ENCODE measurements at places on chromosomes 1 and 21.

DNA sequence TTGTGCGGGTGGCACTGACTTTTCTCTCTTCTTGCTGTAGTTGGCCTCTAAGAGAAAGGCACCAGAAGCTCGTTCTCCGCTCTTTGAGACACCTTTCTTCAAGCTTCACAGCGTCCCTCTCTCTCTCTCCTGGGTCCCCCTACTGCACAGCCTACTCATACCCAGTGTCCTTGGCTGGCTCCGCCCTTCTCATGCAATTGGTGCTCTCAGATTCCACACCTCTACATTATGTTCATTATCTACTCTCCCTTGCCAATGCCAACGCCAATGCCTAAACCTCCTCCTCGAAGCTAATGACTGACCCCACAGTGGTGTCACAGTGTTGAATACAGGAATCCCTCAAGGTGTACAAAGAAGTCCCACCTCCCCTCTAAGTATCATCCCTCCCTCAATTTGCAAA lies 4.8 kb upstream of the DNAJC28 start:
- DNase-seq = no peak

DNA sequence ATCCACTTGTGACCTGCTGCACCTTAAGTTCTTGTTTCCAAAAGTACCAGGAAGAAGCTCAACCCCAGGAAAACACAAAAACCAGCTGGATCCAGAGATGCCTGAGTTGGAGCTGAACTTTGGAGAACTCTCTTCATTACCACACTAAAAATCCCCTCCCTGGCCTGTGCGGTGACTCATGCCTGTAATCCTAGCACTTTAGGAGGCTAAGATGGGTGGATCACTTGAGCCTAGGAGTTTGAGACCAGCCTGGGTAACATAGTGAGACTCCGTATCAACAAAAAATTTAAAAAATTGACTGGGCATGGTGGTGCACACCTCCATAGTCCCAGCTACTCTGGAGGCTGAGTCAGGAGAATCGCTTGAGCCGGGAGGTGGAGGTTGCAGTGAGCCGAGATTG lies 6.2 kb downstream of the MAP1LC3C start:
- no peak for DNase-seq

- no peak for DNase-seq
Observed at GRCh38 chr1:111761717-111762116, 6.0 kb downstream of the DDX20 start.

- DNase-seq = no peak
Observed at GRCh38 chr1:193533853-193534252, 347.4 kb upstream of the B3GALT2 start.

GRCh38 chr1:246121533-246121932 lies 385.5 kb downstream of the SMYD3 start:
- DNase-seq = no peak

- no peak for DNase-seq
Observed at GRCh38 chr1:10975567-10976326, 36.7 kb upstream of the TARDBP start.

- DNase-seq = no peak
Observed at GRCh38 chr1:175580841-175581240, 162.6 kb downstream of the TNR start.

DNA sequence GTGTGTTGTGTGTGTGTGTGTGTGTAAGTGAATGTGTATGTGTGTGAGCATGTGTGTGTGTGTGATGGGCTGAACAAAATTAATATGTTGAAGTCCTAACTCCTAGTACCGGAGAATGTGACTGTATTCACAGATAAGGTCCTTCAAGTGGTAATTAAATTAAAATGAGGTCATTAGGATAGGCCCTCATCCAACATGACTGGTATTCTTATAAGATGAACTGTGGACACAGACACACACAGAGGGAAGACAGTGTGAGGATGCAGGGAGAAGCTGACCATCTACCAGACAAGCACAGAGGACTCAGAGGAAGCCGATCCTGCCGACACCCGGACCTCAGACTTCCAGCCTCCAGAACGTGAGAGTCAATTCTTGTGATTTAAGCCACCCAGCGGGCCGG lies 91.2 kb upstream of the PGBD5 start:
- no peak for DNase-seq

GRCh38 chr1:156675210-156676113 lies 1.7 kb downstream of the NES start:
- no peak for DNase-seq

DNA sequence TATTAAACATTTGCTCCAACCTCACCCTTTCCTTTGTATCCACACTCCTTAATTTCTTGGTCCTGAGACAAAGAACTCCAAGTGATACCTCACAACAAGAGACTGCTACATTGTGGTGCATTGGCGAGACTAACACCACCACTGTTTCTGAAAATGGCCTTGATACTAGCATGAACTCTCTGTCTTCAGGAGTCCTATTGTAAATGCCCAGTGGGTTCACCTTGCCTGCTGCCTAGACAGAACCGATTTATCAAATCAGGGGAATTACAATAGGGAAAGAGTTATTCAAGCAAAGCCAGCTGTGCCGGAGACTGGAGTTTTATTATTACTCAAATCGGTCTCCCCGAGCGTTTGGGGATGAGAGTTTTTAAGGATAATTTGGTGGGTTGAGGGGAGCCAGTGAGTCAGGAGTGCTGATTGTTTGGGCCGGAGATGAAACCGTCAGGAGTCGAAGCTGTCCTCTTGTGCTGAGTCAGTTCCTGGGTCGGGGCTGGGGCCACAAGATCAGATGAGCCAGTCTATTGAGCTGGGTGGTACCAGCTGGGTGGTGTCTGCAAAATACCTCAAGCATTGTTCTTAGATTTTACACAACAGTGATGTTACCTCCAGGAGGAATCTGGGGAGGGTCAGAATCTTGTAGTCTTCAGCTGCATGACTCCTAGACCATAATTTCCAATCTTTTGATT lies 83.1 kb downstream of the DESI2 start:
- no peak for DNase-seq

DNA sequence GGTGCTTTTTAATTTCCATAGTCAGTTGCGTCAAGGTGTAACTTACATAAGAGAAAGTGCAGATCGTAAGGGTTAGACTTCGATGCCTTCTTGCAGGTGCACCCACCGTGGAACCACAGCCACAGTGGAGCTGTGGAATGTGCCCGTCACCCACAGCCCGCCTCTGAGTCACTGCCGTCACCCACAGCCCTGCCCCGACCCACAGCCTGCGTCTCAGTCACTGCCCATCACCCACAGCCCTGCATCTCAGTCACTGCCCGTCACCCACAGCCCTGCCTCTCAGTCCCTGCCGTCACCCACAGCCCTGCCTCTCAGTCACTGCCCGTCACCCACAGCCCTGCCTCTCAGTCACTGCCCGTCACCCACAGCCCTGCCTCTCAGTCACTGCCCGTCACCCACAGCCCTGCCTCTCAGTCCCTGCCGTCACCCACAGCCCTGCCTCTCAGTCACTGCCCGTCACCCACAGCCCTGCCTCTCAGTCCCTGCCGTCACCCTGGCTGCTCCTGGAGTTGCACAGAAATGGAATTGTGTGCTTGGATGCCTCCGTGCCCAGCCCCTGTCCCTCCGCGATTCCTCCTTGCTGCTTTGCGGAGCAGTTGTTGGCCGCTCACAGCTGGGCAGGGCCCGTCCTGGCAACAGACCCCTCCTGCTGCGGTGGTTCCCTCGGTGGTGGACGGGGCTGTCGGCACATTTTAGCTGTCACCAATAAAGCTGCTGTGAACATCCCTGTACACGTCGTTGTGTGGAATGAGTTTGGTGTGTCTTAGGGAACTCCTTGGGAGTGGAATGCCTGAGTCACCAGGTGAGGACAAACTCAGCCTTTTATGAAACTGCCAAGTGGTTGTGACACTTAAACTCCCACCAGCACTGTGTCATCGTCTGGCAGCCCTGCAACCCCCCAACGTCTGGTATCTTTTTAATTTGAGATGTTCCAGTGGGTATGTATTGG lies 44.9 kb upstream of the COL6A2 start:
- no peak for DNase-seq

DNA sequence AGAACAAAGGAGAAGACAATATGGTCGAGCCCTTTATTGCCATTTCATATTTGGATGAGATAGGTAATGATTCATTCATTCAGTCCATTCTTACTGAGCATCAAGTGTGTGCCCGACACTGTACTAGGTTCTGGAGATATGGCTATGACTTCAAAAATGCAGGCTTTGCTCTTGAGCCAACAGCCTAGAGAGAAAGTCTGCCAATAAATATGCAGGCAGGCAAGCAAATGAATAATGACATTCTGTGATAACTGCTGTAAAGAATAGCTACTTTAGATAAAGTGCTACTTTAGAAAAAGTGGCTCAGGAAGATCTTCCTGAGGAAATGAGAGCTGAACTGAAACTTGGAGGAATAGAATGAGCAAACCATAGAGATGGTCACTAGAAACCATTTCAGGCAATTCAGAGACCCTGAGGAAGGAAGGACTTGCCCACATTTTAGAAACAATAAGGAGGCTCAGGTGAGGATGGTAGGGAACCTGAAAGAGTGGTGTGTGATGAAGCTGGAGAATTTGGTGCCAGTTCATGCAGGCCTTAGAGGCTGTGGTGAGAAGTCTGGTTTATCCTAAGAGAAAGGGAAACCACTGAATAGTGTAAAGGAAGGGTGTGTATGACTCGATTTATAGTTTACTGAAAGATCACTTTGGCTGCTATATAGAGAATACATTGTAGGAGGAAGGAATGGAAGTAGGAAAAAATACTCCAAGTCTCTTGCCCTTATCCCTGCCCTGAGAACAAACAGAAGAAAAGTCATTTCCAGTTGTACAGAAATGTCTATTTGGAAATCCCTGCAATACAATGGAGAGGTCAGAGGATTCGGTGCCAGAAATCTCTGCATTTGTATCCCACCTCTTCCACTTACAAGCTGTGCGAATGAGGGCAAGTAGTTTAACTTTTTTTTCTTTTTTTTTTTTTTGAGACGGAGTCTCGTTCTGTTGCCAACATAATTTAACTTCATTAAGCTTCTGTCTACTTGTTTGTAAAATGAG lies 167.9 kb downstream of the VPS13D start:
- DNase-seq = no peak

- peak; percentile 44 for DNase-seq
Observed at GRCh38 chr1:155261493-155261851, 688 bp downstream of the SCAMP3 start.

DNA sequence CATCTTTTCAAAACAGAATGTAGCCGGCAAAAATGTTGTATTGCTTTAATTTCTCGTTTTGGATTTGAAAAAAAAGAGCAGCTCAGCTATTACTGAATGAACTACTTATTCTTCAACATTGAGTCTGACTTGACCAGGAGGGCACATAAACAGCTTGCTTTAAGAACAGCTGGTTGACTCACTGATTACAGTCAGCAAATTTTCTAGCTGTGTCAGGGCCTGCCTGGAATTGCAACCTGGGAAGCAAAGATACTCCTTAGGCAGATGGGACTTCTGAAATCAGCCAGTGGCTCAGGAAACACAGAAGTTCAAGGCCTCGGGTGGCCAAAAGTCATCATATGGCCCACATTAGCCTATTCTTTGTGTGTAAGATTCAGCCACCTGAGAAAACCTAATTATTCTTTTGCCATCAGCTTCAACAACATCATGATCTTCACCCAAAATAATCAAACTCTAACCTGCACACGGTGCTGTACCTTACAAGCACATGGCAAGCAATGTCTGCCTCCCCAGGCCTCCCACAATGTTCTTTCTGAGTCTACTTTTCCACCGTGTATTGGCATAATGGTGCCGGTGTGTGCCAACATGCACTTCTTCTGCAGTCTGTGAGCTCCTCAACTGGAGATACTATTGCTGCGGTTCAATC lies 307.2 kb downstream of the HHIPL2 start:
- no peak for DNase-seq

DNA sequence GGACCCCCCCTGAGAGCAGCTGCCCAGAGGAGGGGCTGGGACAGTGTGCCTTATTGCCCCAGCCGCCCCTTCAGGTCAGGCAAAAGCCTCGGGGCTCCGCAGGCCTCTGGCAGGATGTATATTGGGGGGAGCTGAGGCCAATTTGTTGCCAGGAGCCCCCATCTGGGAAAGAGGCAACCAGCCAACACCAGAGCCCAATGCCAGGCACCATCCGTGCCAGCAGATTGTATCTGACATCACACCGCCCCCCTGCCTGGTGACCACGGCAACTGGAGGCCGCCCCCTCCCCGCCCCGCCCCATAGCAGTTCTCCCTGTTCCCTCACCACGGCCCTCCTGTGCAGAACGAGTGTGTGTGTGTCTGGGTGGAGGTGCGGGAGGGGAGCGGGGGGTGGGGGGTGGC lies 3.6 kb upstream of the PLEKHG5 start:
- DNase-seq = no peak

DNA sequence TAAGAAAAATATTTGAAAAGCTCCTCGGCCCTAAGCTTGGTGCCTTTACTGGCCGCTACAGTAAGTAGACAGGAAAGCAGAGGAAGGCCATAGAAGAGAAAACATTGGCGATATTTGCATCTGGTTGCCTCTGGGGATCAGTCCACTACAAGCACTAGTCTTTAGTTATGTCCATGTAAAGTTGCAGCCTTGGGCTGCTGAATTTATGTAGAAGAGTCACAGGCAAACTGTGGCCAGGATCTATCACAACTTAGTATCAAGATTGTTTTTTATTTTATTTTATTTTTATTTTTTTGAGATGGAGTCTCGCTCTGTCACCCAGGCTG lies 228.7 kb upstream of the CAMK1G start:
- no peak for DNase-seq

DNA sequence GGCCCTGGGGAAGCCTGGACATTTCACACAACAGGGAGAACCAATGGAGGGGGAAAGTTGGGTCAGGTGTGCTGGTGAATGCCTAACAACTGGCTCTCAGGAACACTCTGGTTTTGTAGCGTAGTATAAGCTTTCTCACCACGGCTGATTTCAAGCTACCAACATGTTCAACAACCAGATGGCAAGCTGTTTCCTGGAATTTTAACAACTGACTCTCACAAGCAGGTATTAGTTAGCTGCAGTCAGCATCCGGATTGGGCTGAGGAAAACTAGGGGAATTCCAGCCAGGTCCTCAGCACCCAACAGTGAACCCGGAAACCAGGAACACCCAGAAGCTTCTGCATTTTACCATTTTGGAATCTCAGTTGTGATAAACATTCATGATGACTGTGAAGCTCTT lies 162.3 kb upstream of the CAMK1G start:
- DNase-seq = no peak

DNA sequence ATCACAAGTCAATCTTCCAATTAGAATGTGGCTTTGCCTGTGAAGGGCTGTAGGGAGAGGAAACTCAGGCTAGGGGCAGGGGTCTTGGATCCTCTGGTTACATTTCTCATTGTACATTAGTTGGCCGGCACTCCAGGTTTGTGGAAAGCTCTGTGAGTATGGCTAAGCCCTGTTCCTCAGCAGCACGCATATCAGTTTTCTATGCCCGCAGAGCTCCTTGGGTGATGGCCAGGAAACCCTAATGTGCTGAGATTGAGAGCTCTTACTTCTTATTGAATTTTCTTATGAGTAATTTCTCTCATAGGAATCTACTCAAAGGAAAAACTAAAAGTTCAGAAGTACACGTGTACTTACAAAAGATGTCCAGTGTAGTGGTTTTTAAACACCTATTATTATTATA lies 30.7 kb upstream of the STMN1 start:
- no peak for DNase-seq

- DNase-seq = no peak
Observed at GRCh38 chr1:150472601-150473200, 14.5 kb upstream of the TARS2 start.
